ENCODE measurements at places on chromosomes 2 and 18.

DNA sequence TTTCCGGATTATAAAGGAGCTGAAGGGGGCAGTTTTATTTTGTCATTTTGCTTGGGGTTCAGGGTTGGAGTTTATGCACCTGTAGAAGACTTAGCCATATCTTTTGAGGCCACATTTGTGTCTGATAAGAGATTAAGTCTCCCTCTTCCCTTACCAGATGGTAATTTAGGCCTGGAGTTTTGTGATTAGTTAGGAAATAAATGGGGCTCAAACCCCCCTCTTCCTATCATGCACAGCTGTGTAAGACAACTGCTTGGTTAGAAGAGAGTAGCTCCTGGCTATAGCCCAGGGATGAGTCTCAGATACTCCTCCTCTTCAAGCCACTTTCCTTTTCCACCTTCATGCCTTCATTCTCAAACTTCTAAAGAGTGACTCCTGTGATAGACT is 802 bp upstream of the SAP130 start:
- H3K4me1 ChIP-seq: peaks cover 9% of the 10 kb centered on the region
- DNase-seq: no peak
- no peaks in the 10 kb centered on the region for H3K27me3 ChIP-seq
- no peaks in the 10 kb centered on the region for H3K36me3 ChIP-seq

DNA sequence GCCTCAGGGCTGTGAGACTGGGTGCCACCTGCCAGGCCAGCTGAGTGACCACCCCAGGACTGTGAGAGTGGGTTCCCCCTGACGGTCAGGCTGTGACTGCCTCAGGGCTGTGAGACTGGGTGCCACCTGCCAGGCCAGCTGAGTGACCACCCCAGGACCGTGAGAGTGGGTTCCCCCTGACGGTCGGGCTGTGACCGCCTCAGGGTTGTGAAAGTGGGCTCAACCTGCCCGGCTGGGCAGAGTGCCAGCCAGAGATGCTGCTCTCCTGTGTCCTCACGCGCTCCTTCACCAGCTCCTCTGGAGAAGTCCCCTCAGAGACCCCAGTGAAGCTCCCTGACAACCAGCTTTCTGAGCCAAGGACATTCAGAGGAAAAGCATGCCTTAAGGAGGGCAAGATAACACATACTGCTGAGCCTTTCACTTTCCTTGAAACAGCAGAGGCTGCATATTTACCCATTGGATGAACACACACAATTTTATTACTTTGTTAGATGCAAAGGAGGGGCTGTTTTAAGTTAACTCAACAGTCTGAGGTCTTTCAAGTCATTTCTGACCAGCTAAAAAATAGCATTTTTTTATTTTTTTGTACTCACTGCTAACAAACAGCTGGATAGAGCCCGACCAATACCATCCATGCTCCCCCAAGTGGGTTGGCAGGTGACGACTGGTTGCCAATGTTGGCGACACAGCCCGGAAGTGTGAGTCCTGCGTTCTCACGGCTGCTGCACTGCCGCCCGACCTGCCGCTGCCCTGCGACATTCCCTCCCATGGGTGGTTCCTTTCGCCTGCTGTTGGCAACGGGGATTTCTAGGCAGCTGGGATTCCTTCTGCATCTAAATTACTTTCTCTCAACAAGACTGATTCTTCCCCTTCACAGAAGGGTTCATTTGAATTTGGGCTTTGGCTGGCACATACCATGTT is 70.7 kb downstream of the NDUFA10 start:
- H3K36me3 ChIP-seq: no peaks in the 10 kb centered on the region
- H3K4me1 ChIP-seq: peaks cover 14% of the 10 kb centered on the region
- DNase-seq: no peak
- H3K27ac ChIP-seq: peak overlapping the region; percentile 40

GRCh38 chr18:45253056-45253565 is 362.2 kb upstream of the SLC14A2 start:
- H3K27ac ChIP-seq: no peak overlapping the region
- no peak for DNase-seq
- no peak overlapping the region for H3K4me3 ChIP-seq
- no peaks in the 10 kb centered on the region for H3K36me3 ChIP-seq
- no peaks in the 10 kb centered on the region for H3K4me1 ChIP-seq

- no peaks in the 10 kb centered on the region for H3K27me3 ChIP-seq
- no peak overlapping the region for H3K27ac ChIP-seq
- no peaks in the 10 kb centered on the region for H3K4me1 ChIP-seq
- H3K4me3 ChIP-seq: no peak overlapping the region
- H3K36me3 ChIP-seq: no peaks in the 10 kb centered on the region
Measured at GRCh38 chr2:161090411-161090810, 69.8 kb upstream of the TANK start.

- no peak overlapping the region for H3K4me3 ChIP-seq
- no peak overlapping the region for H3K27ac ChIP-seq
- H3K36me3 ChIP-seq: no peaks in the 10 kb centered on the region
- no peaks in the 10 kb centered on the region for H3K4me1 ChIP-seq
- DNase-seq: no peak
Measured at GRCh38 chr2:206241736-206242135, 32.7 kb upstream of the ZDBF2 start.

DNA sequence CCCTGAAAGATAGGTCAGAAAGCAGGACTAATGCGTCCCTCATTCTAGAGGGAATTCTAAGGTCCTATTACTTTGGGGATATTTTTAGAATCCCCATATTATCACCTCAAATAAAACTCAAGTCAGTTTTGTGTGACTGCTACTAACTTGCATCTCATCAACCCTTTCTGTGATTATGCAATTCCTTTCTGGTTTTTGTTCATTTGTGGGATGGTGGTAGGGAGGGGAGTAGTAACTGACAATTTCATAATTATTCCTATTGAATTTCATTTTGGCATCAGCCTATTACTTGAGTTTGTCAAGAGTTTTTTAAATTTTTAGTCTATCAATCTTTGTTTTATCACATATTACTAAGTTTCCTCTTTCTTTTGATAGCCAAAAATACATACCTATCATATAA is 28.4 kb upstream of the TANK start:
- H3K27ac ChIP-seq: no peak overlapping the region
- no peak overlapping the region for H3K4me3 ChIP-seq
- H3K36me3 ChIP-seq: no peaks in the 10 kb centered on the region
- no peaks in the 10 kb centered on the region for H3K4me1 ChIP-seq
- H3K27me3 ChIP-seq: no peaks in the 10 kb centered on the region
- DNase-seq: no peak

DNA sequence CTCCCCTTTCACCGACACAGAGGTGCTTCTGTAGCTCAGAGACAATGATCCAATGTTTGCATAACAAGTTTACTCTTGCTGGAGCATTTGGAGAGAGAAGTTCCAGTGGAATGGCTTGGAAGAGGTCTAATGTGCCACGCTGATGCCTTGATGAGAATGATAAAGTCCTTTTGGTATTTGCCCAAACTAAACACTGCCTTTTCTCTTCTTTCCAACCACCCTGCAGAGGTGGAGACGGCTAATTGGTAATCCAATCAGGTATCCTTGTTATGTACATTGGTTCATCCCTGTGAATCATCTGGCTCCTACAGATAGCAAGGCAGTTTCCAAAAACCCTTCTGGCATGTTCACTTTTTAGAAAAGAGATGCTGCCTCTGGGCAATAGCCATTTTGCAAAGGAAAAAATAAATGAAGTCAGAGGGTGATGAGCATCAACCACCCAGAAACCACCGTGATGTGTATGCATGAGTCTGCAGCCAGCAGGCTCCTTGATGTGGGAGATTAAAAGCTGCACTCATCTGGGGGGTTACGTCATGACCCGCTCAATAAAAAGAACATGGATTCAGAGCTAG is 40.6 kb downstream of the KIAA2012 start:
- H3K27me3 ChIP-seq: no peaks in the 10 kb centered on the region
- DNase-seq: no peak
- peaks cover 9% of the 10 kb centered on the region for H3K4me1 ChIP-seq

DNA sequence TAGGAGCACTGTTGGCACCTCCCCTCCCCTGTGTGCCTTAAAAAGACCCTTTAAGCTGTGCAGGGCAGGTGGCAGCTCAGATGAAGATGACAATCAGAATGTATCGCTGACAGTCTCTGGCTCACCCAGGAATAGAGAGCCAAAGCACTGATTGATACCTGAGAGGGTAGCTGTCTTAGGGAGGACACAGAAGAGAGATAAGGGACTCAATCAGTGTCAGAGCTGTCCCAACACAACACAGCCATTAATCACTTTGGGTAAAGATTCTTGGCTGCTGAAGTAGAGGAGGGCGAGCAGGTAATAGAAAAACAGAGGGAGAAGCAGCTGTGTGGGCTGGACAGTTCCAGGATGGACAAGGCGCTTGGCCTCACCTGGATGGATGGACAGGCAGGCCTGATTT is 124.9 kb downstream of the NRP2 start:
- no peaks in the 10 kb centered on the region for H3K27me3 ChIP-seq
- no peak overlapping the region for H3K27ac ChIP-seq
- H3K4me1 ChIP-seq: peaks cover 13% of the 10 kb centered on the region
- H3K36me3 ChIP-seq: no peaks in the 10 kb centered on the region
- DNase-seq: no peak
- H3K4me3 ChIP-seq: no peak overlapping the region

- no peak overlapping the region for H3K4me3 ChIP-seq
- no peaks in the 10 kb centered on the region for H3K27me3 ChIP-seq
- no peaks in the 10 kb centered on the region for H3K36me3 ChIP-seq
- H3K27ac ChIP-seq: peak overlapping the region; percentile 88
- H3K4me1 ChIP-seq: peaks cover 11% of the 10 kb centered on the region
Measured at GRCh38 chr18:44805176-44805575, 124.5 kb downstream of the SETBP1 start.

DNA sequence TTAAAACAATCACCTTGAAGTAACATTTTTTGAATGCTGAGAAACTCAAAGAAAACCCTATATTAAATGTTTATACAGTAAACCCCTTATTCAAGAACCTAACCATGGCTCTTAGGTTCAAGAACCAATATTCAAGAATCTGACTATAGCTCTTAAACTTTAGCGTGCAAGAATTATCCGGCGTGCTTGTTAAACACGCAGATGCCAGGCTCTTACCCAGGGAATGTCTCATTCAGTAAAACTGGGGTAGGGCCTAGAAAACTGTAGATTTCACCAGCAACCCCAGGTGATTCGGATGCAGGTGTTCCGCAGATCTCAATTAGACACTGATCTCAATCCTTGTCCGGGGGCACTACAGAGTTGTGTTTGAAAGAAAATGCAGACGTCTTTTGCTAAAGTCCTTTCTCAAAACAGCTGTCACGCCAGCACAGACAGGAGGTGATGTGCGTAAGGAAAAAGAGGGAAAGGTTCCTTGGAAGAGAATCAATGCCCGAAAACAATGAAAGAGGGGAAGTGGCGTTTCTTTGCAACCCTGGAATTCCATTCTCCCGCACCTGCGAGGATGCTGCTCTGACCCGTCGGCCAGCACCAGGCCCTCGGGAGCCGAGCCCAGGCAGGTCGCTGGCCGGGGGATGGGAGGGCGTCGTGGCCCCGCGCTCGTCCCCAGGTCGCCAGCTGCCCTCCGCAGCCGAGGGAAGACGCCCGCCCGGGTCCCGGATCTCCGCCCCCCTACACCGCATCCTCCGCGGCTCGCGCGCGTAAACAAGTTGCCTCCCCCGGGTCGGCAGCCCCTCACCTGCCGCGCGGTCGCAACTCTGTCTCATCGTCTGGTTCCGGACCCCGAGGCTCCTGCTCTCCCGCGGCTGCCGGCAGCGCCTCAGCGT is 851 bp downstream of the EIF2AK3 start:
- no peak for DNase-seq
- H3K4me1 ChIP-seq: peaks cover 30% of the 10 kb centered on the region
- peak overlapping the region; percentile 96 for H3K4me3 ChIP-seq
- no peaks in the 10 kb centered on the region for H3K27me3 ChIP-seq
- H3K27ac ChIP-seq: peak overlapping the region; percentile 97

DNA sequence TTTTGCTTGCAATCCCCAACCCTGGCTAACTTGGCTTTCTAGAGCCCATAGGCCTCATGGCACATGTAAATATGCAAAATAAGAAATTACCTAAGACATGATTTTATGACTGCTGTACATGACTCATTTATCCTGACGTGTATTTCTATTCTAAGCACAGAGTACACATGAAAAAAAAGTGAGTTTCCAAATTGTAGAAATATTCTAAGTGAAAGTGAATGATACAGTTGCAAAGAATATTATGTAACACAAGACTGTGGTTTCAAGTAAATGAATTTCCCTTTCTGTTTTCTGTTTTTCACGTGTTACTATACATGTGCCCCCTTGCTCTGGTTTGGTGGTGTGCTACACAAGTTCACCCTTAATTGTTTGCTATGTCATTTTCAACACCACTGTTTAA is 162.4 kb downstream of the LRP1B start:
- H3K4me3 ChIP-seq: no peak overlapping the region
- H3K27me3 ChIP-seq: no peaks in the 10 kb centered on the region
- H3K27ac ChIP-seq: no peak overlapping the region
- DNase-seq: no peak

- peaks cover 25% of the 10 kb centered on the region for H3K4me1 ChIP-seq
- no peak overlapping the region for H3K27ac ChIP-seq
- no peaks in the 10 kb centered on the region for H3K36me3 ChIP-seq
- H3K27me3 ChIP-seq: no peaks in the 10 kb centered on the region
Measured at GRCh38 chr2:190409616-190410015, 1.5 kb downstream of the MFSD6 start.

- H3K36me3 ChIP-seq: no peaks in the 10 kb centered on the region
- no peaks in the 10 kb centered on the region for H3K27me3 ChIP-seq
- peaks cover 90% of the 10 kb centered on the region for H3K4me1 ChIP-seq
- no peak overlapping the region for H3K27ac ChIP-seq
- H3K4me3 ChIP-seq: no peak overlapping the region
Measured at GRCh38 chr2:43461453-43462073, 134.3 kb downstream of the THADA start.

DNA sequence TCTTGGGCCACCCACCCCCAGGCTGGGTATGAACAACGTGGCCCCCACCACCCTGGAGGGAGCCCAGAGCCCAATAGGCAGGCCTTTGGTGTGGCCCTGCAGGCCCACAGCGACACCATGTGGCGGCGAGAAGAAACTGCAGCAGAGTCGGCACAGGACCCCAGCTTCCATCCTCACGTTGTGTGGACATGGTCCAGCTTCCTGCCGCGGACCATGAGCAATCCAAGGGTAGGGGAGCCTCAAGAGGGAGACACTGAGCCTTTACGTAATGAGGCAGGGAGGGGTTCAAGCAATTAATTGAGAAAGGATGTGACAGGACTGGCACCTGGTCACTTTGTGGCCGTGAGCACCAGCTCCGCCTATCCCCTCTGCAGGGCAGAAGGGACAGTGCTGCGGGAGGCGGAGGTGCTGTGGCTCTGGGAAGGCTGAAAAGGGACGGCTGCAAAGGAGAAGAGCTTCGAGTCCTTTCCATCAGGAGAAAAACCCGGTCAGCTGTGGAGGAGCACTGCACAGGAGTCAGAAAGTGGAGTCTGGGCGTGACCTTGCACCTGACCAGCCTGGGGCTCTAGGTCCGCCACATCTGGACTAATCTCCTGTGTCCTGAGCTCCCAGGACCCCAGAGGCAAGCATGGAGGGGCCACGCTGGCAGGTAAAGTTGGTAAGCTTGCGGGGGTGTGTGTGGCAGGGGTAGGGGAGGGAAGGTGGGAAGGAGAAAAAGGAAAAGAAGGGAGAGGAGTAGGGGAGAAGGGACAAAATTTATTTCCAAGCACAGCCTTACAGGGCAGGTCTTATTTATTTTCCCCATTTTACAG is 44.9 kb downstream of the TMEM37 start:
- no peak for DNase-seq
- H3K4me1 ChIP-seq: peaks cover 5% of the 10 kb centered on the region
- H3K27ac ChIP-seq: no peak overlapping the region
- H3K36me3 ChIP-seq: no peaks in the 10 kb centered on the region
- no peak overlapping the region for H3K4me3 ChIP-seq
- H3K27me3 ChIP-seq: no peaks in the 10 kb centered on the region
